HAP-1 (cell line): ENCODE measurements at places on chromosomes 4 and X.
A peak's percentile ranks its signal among the peaks of the same experiment; 100 is the strongest.

DNA sequence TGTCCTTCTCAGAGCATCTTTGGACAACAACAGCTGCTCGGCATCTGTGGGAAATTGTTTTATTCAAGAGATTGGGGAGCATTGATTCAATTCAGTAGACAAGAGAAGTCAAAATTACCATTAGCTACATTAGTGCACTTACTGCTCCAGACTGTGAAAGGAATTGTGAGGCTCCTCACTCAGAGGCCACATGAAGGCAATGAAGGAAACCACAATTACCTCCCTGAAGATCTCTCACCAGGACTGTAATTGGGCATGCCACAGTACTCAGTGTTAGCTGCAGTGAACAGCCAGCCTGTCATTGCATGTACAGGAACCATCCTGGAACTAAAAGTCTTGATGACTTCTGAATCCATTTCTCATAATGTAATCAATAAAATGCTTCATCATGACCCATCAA lies 144.8 kb downstream of the PPA2 start:
- DNase-seq = no peak

DNA sequence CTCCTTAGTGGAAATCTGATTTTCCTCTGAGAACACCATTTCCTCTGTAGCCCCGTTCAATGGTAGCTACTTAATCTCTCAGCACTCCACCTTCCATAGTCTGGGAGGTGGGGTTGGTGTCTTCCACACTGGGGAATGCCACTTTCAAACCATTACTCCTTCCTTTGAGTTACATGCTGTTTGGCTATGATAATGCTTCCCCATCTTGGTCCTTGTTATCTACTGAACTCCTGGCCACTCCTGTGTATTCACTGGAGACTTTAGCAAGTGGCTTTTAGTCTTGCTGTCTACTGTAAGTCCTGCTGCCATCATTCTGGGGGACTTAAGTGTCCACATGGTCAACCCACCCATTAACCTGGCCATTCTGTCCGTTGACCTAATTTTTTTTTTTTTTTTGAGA lies 63.9 kb upstream of the SMIM10 start:
- no peak for DNase-seq

DNA sequence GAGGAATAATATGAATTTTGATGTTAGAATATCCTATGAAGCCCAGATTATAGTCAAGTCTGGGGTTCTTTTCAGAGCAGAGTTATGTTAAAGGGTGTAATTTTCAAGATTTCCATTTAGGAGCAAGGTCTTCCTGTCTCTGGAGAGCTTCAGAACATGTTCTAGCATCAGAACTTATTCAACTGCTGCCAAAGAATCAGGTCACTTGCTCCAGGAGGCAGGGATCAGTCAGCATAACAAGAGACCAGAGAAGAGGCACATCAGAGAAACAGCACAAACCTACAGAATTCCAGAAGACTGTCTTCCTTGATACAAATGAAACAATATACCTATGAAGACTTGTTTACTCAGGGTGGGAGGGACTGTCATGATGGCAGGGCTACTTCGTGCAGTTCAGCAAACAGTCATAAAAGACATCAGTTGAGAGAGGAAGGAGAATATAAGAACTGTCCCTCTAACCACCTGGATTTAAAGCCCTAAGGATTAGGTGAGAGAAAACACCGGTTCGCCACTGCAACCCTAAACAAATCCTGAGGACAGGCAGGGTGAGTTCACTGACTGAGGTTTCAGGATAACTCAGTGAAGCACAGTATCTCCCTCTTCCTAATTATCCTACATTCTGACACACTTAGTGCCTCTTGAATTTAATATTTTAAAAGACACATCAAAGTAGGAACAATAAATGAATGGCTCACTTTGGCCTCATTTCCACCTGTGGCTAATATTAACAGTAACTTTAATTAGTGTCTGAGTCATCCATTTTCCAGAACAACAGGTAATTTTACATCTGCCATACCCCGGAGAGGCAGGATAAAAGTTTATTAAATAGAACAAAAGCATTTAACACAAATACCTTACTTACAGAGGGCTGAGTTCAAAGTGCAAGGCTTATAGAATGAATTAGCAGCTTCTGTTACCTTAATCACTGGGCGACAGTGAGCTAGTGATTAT lies 93.0 kb downstream of the HDAC8 start:
- DNase-seq = no peak

DNA sequence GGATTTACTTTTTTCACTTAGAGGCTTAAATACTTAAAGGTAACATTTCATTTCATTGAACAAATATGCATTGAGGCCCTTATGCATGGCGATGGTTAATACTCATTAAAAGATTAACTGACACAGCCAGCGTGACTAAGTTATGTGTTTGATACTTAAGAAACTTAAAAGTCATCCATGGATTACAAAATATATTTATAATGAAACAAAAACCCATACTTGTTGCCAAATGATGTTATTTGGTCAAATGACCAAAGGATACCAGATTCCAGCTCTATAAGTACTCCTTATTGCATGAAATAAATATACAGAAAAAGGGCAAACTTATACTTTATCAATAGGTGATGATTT lies 26.7 kb downstream of the ZNF330 start:
- no peak for DNase-seq

DNA sequence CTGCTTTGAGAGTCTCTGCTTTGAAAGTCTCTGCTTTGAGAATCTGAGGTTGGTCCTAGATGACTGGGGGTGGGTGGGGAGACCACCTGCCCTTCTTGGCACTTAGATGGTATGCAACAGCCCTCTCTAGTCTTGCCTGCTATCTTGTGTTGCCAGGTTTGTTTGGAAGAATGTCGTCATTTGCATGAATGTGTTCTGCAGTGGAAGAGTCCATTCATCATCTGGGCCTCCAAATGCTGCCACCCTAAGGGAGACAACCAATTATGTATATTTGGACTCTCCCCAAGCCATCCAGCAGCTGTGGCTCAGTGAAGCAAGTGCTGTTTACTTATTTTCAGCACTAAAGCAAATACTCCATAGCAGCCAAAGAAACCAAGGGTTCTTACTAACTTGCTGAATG lies 44.6 kb upstream of the TRPC5OS start:
- no peak for DNase-seq

- no peak for DNase-seq
Measured at GRCh38 chr4:53547983-53548382, 43.3 kb downstream of the LNX1 start.

DNA sequence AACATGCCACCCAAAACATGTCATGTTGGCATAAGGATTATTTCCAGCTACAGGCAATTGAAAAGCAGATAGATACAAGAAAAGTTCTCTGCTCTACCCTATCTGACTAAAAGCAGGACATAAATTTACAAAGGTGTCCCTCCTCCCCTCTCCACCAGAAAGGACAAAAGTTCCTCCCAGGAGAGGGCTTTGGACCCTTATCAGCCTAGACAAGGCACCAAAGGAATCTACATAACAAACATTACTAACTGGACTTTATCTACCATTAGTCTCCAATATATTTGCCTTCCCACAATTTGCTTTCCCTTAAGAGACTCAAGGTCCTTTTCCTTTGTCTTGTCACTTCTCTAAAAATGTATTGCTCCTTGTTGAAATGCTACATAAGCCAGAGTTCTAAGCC lies 55.6 kb downstream of the ADGRA3 start:
- DNase-seq = no peak

GRCh38 chrX:78931814-78932213 lies 13.4 kb upstream of the P2RY10 start:
- no peak for DNase-seq

DNA sequence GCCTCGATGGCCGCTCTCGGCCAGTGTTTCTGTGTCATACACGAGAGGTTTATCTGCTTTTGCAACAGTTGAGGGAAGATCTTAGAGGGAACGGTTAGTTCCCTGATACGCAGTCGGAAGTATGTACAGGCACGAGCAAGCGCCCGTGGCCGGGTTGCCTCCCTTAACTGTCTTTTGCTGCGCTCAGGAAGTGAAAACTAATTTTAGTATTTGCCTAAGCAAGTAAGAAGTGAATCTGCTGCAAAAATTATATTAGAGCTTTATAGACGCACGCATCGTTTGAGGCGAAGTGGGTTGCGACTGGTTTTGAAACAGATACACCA lies 695 bp downstream of the MTM1 start:
- no peak for DNase-seq

DNA sequence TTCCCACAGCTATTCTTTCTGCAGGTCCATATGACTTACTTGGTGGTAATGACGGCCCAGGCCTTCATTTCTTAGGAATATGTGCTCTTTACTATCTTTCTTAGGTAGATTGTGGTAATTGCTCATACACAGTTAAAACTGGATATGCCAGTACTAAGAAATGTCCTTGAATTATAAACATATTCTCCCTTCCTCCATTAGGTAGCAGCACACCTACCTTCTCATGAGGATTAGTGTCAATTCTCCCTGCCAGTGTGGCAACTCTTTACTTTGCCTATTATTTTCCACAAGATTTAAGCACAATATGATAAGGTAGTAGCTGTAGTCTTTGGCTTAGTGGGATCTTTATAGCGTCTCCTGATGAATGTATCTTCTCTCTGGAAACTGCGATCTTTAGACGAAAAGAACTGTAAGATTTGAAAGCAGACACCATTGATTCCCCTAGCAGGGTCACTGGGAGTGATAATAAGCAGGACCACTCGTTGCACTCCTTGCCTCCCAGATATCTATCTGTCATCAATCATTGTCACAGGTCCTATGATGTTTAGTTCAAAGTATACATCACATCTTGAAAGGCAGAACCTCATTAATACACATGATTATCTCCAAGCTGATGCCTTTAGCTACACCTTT lies 1240.7 kb downstream of the C4orf33 start:
- peak; percentile 56 for DNase-seq

DNA sequence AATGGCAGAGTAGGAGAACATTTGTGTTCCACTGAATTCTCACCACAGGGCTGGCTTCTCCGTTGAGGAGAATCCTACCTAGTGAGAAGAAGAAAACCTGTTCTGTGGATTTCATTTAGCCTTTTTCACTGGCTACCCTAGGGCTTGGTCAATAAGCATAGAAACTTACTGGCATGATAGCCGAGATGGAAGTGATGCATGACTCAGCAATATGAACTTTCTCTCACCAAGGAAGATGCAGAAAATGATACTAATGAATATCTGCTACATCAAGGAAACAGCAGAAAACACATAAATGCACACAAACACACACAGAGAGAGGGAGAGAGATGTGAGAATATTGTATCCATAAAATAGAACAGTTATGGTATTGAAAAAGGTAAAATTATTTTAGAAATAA lies 216.3 kb downstream of the HHIP start:
- no peak for DNase-seq

- no peak for DNase-seq
Measured at GRCh38 chr4:116881077-116881476, 204.3 kb downstream of the TRAM1L1 start.

DNA sequence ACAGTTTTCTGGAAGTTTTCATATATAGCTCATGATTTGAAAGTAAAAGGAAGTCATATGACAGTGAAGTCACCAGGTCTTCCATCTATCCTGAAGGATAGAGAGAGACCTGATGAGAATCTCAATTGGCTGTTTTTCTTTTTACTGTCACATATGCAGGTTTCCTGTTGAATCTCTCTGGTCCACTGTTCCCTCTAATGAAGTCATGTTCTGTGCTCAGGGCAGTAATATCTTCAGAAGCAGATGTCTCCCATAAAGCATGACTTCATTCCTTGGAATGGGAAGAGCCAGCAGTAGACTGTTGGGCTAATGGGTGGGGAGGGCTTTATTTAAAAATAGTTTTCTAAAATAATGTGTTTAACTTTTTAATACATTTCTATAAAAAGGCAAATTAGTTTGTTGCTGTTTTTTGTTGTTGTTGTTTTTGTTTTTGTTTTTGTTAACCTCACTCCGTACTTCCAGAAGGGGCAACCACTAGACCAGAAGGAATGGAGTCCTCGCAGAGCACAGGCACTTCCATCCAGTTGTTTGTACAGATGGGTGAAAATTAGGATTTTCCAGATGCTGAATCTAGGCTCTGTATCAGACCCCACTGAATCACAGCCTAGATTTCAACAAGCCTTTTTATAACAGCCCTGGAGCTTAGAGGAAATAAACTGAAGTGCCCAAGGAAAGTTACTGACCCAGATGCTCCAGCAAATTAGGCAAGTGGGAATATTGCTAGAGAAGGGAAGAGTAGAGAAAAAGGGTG lies 54.2 kb downstream of the AWAT2 start:
- DNase-seq = no peak

DNA sequence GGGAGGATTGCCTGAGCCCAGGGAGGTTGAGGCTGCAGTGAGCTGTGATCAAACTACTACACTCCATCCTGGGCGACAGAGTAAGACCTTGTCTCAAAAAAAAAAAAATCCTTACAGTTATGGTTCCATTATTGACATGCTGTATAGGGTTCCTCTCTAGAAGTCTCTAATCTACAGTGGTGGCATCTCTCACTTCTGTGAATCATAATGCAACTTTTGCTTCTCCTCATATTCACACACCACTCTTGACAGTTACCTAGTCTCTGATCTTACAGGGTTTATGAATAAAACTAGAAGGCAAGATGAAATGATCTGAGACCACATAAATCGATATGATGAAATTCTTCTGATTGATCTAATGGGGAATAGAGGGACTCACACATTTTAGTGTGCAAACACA lies 40.6 kb downstream of the DOCK11 start:
- no peak for DNase-seq

GRCh38 chr4:3865986-3866812 lies 100.0 kb downstream of the ADRA2C start:
- no peak for DNase-seq

DNA sequence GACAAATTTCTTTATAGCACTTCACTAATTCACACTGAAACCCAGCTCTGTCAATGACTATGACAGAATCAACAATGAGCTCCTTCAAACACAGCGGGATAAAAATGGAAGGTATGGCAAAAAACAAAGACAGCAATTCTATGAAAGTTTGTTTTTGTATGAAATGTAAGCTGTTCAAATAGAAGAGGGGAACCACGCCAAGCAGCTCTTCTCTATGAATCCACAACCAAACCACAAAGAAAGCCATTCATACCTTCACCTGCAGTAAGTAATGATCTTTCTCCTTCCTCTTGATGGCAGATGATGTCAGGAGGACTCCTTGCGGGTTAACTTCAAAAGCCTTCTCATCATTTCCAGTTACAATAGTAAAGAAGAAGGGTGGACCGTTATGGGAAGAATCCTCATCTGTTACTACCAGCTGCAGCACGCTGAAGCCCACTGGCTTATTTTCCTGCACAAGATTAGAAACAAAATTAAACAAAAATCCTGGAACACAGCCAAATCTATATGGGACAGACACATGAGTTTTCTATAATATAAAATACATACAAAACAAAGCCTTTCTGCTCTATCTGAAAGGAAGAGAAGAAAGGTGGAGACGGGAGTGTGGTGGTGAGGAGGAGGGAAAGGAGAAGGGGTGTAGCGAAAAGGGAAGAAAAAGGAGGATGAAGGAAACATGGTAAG lies 48.9 kb upstream of the MTNR1A start:
- DNase-seq = no peak

- peak; percentile 83 for DNase-seq
Measured at GRCh38 chrX:140712413-140713173, 3.0 kb downstream of the LINC00632 start.

GRCh38 chr4:34492414-34492813 lies 1751.9 kb downstream of the ARAP2 start:
- DNase-seq = no peak

GRCh38 chrX:115892056-115892708 lies 278.4 kb upstream of the AGTR2 start:
- DNase-seq = no peak

GRCh38 chrX:154827194-154828015 lies 7.1 kb downstream of the SMIM9 start:
- no peak for DNase-seq

GRCh38 chr4:7024336-7024890 lies 18.8 kb upstream of the TADA2B start:
- no peak for DNase-seq
